T1000 (cell line): ENCODE measurements at places on chromosomes 4 and X.

DNA sequence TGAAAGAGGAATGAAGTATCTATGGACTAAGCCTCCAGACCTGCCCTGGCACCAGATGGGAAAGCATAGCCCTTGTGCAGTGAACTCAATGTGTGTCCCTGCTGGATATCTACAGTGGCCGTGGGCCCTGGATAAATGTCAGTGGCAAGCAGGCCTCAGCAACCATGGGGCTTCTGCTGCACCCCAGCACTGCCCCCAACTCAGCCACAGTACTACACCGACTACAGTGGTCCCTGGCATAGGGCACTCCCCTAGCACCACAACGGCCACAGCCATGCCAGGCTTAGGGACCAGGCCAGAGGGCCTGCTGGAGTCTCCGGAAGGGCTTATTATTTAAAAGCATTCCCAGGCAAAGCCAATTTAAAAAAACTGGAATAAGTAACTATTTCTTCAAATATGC lies 459.1 kb downstream of the SH2D1A start:
- no peak for DNase-seq

DNA sequence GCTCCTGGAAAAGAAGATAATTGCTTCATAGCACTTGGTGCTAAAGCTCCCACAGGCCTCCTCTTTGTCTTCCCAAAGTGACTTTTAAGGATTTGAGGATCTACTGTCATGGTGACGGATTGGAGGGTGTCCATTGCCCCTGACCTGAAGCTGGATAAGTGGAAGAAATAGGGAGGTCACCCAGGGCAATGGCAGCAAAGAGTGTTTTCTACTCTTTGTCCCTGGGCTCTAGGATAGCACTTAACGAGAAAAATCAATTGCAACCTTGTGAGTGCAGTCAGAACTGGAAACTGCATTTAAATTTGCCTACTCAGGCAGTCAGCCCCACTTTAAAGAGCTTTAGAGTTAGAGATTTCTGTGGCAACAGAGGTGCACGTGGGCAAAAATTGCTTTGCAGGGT lies 43.7 kb upstream of the XK start:
- no peak for DNase-seq

DNA sequence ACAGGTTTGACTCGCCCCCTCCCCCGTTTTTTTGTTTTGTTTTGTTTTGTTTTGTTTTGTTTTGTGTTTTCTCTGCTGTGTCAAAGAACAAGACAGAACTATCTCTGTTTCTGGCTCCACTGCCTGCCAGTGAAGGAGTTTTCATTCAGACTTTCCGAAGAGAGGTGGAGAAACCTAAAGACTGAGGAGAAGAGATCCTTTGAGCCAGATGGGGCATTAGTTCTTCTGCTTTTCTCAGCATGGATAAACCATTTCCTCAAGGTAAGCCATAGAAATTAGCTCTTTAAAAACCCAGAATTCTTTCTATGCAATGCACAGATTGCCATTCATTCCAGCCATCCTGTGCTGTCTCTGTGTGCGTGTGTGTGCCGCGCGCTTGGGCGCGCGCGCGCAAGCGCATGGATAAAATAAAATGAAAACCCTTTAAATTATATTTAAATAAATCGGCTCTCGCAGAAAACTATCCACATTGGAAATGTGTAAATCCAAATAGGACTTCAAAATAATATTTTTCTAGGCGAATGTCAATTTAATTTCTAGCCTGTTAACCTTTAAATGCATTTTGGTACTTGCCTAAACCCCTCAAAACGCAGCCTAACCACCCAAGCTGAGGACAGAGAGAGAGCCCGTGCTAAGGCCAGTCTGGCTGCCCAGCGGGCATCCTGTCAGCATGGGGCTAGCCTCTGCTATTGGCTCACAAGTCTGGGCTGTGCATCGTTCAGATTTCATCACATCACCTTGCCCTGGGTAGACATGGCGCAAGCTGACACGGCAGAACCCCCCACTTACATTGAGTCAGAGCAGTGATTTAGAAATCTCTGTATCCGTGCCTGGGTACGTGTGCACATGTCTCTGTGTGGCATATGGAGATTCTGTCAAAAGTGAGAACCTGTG lies 113.0 kb upstream of the VAMP7 start:
- no peak for DNase-seq

DNA sequence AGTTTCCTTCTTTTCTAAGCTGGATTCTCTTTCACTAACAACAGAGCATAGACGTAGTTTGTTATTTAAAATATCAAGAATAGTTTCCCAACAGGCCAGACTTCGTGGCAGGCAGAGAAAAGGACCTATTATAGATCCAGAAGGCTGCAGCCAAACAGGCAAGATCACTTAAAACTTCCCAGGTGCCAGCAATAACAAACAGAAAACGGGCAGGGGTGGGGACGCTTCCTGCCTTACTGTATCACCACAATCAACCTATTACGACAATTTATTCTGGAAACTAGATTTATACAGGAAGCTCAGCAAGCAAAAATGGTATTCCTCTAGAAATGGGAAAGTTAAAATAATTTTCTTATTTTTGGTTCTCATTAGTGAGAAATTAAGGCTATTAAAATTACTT lies 22.1 kb downstream of the RWDD4 start:
- no peak for DNase-seq

- no peak for DNase-seq
Measured at GRCh38 chr4:54144661-54145171, 44.8 kb downstream of the GSX2 start.

GRCh38 chr4:133938061-133938460 lies 263.5 kb downstream of the PABPC4L start:
- no peak for DNase-seq

GRCh38 chrX:131763674-131764073 lies 219.8 kb downstream of the OR13H1 start:
- no peak for DNase-seq

- no peak for DNase-seq
Measured at GRCh38 chr4:152229782-152230289, 306.1 kb downstream of the FBXW7 start.

DNA sequence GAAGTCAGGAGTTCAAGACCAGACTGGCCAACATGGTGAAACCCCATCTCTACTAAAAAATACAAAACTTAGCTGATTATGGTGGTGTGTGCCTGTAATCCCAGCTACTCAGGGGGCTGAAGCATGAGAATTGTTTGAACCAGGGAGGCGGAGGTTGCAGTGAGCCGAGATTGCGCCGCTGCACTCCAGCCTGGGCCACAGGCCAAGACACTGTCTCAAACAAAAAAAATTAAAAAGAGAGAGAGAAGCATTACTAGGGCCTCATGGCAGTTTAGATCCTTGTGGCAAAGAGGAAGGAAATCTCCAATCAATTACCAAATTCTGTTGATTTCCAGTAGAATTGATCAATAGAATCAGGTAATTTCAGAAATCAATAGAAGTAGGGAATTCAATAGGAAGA lies 16.8 kb upstream of the SLC34A2 start:
- DNase-seq = no peak

- no peak for DNase-seq
Measured at GRCh38 chr4:119592830-119593229, 35.8 kb downstream of the PDE5A start.

- DNase-seq = no peak
Measured at GRCh38 chr4:125091541-125091940, 223.2 kb upstream of the FAT4 start.

- no peak for DNase-seq
Measured at GRCh38 chr4:38734911-38735310, 47.9 kb downstream of the TLR10 start.

DNA sequence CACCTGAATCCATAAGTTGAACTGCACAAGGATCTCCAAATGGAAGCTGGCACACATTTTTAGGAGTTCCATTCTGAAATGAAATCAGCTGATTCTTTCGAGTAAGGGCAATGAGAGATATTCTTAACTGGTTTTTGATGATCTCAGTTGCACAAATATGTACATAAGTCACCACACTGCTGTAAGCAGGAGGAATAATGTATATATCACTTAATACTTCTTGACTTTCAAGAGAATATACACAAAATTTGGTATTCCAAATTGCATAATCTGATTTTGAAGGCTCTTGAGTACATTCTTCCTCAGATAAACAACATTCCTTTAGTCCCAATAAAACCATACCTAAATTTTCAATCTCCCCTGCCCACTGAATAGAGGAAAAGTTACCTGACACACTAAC lies 8.2 kb downstream of the FANCB start:
- no peak for DNase-seq
